Activated CD4-positive, alpha-beta T cell treated with anti-CD3 and anti-CD28 coated beads for 36 hours (primary cell): ENCODE measurements at places on chromosomes 1 and 21. TPM values are rescaled to one million over a fixed set of nuclear protein-coding genes. Genes with fewer than 3 reads are reported as not detected.

BLACAT1 gene
- 0.25 TPM for total RNA-seq

MYOC gene
- total RNA-seq = not detected

MEX3A gene
- total RNA-seq = 0.79 TPM

MX2 gene
- total RNA-seq = 40.4 TPM

KCNH1 gene
- total RNA-seq = not detected

OPRD1 gene
- not detected for total RNA-seq

ZNF683 gene
- not detected for total RNA-seq

TNFAIP8L2 gene
- total RNA-seq = 18.4 TPM

NKAIN1 gene
- not detected for total RNA-seq

USP33 gene
- total RNA-seq = 36.3 TPM

ITLN2 gene
- not detected for total RNA-seq

TNFRSF25 gene
- 66.7 TPM for total RNA-seq

DNM3 gene
- total RNA-seq = 1.1 TPM

BCL2L15 gene
- 1.1 TPM for total RNA-seq
